ENCODE measurements at places on chromosomes 12 and 14. TPM values are rescaled to one million over a fixed set of nuclear protein-coding genes. Genes with fewer than 3 reads are reported as not detected.

DNA sequence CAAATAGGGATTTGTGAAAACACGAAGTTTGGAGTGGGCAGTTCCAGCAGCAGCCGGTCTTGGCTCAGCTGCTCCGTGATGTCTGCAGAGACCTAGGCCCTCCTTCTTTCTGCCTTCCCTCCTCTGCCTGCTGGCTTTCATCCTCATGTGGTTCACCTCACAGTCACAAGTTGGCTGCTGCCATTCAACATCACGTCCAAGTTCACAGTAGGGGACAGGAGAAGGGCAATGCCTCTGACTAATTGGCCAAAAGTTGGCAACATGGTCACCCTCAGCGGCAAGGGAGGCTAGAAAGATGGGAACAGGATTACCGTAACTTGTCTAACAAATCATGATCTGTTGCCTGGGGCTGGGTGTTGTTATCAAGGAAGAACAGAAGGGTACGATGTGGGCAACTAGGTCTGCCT lies 7.8 kb upstream of the CACNA2D4 start:
- peak; percentile 47 for DNase-seq

- peak; percentile 57 for DNase-seq
These were observed 670.6 kb downstream of the SLC16A7 start for GRCh38 chr12:60266381-60266852.

The PTPRB gene
- 0.29 TPM for total RNA-seq

- DNase-seq: no peak
These were observed 164.6 kb downstream of the MSRB3 start for GRCh38 chr12:65443038-65443437.

The RNASE8 gene
- total RNA-seq: not detected

DNA sequence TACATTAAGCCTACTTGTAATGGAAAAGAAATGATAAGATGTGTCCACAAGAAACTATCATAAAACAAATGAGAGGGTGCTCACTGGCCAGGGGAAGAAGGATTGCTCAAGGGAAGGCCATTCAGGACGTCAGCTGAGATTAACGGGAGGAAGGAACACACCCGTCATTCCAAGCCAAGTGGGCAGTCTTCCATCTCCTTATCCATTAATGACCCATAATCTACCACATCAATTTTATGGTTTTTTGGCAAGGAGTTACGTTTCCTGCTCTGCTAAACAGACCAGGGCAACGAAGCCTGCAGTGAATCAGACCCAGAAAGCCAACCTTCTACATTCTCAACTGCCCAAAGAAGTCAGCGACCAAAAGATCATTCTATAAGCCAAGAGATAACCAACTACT lies 25.1 kb downstream of the PRKAB1 start:
- peak; percentile 95 for DNase-seq

- no peak for DNase-seq
These were observed 86.1 kb downstream of the MYF5 start for GRCh38 chr12:80802652-80803400.

GRCh38 chr12:124703856-124704255 lies 136.4 kb upstream of the NCOR2 start:
- DNase-seq: peak; percentile 29

- DNase-seq: no peak
These were observed 106.7 kb upstream of the TMPO start for GRCh38 chr12:98408681-98409080.

DNA sequence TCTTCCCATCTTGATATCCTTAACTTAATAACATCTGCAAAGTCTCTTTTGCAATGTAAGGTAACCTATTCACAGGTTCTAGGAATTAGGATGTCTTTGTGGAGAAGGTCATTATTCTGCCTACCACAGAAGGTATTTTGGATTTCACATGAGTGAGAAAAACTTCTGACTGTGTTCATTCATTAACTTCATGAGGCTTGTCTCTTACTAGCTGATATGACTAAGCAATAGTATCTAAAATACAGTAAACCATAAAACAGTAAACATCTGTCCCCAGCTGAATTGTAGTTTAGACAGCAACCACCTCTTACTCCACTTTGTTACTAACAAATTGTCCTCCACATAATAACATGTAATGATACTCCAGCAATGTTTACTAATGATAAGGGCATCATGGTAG lies 198.1 kb downstream of the SEC23A start:
- DNase-seq: no peak

- DNase-seq: peak; percentile 92
These were observed 9.3 kb upstream of the HDAC7 start for GRCh38 chr12:47828976-47829482.

The SRRM4 gene
- total RNA-seq: not detected

- DNase-seq: no peak
These were observed 173.2 kb downstream of the SLC35F4 start for GRCh38 chr14:57692671-57693070.

The MEG3 gene
- 269 TPM for total RNA-seq

The BMP4 gene
- 6.8 TPM for total RNA-seq

- peak; percentile 80 for DNase-seq
These were observed 92.8 kb downstream of the SETD3 start for GRCh38 chr14:99387880-99388279.

- DNase-seq: no peak
These were observed 401.0 kb downstream of the BTG1 start for GRCh38 chr12:91744597-91744996.
